SK-N-MC (cell line): ENCODE measurements at places on chromosomes 4 and X.

DNA sequence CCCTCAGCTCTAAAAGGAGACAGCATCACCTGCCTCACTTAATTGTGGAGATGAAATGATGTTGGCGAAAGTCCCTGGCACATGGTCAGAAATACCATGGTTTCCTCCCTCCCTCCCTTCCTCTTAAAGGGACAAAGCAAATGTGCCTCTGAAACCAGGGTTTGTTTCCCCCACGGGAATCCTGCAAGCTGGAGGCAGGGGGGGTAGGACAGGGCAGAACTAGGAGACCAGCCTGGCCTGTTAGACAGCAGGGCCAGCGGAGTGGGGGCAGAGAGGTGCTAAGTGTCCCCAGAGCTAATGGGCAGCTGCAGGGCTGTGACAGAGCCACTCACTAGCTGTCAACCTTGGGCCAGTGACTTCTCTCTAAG is 5.7 kb downstream of the RTL5 start:
- no peak for DNase-seq

- DNase-seq: no peak
These were observed 8.8 kb downstream of the SASH3 start for GRCh38 chrX:129788527-129788926.

GRCh38 chr4:123849495-123849894 is 452.9 kb downstream of the SPRY1 start:
- no peak for DNase-seq

GRCh38 chr4:16869594-16870245 is 28.7 kb downstream of the LDB2 start:
- no peak for DNase-seq

DNA sequence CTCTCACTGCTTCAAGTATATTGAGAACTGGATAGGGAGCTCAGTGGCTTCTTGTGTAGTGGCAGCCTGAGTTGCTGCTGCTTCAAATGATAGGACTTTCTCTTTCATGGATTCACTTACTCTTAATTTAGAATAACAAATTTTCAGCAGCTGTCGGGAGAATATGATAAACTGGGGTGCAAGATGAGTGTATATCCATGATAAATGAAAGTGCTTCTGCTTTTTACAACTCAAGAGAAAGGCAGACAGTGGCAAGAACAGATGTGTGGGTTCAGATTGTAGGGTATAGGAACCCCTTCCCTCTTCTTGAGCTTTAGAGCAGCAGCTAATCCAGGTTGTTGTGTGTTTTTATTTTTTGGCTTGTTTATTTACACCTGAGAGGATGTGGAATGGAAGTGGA is 1.0 kb downstream of the SH3BGRL start:
- DNase-seq: no peak

- DNase-seq: no peak
These were observed 84.0 kb downstream of the LPAR4 start for GRCh38 chrX:78831523-78831922.

DNA sequence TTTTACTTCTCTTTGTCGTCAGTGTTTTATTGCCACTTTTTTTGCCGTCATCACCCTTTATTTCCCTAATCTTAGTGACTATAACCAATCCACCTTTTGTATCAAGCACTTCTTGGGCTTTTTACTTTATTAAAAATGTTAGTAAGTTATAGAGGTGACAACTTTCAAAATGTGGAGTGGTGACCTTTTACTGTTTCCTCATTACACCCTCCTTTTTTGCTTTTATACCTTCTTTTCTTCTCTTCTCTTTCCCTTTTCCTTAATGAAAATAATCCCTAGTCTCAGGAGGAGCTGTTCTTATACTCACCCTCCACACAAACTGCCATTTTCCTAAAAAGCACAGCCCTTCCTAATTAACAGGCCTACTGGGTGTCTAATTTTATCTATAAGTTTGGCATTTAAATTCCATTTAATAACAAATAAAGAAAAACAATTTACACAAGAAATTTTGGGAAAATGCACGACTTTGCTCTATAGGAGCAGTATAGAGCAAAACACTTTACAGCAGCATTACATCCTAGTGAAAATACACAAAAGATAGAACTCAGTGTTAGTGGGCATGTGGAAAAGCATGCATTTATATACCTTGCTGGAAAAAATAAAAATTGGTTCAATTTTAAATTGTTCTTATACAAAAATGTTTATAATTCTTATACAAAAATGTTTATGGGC is 27.3 kb downstream of the BBS12 start:
- no peak for DNase-seq

GRCh38 chrX:48460606-48461005 is 9.5 kb downstream of the SLC38A5 start:
- no peak for DNase-seq

DNA sequence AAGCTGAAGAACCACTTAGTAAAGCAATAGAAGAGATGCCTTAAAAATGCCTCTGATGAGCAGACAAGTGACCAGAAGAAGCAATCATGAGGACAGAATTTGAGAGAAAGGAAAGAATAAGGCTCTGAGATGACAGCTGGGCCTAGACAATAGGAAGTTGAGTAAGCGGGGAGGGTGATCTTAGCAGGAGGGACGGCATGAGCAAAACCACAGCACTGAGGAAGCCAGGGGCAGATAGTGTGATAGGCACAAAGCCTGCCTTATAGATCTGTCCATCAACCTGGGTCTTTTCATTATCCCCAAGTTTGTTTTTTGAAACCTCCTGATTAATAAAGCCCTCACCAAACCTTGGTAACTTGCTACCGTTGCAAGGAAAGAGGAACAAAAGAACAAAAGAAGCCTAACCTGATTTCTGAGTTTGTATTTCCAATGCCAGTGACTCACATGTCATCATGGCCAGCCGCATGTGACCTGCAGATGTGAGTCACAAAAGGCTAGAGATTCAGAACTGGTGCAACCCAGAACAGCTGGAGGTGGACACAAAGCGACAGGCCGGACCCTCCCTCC is 55.7 kb upstream of the PPARGC1A start:
- no peak for DNase-seq

GRCh38 chrX:57918750-57919436 is 8.6 kb upstream of the ZXDA start:
- no peak for DNase-seq

GRCh38 chr4:55733932-55734331 is 85.7 kb upstream of the EXOC1L start:
- no peak for DNase-seq

- no peak for DNase-seq
These were observed 1057.9 kb downstream of the FAT4 start for GRCh38 chr4:126372634-126373033.

DNA sequence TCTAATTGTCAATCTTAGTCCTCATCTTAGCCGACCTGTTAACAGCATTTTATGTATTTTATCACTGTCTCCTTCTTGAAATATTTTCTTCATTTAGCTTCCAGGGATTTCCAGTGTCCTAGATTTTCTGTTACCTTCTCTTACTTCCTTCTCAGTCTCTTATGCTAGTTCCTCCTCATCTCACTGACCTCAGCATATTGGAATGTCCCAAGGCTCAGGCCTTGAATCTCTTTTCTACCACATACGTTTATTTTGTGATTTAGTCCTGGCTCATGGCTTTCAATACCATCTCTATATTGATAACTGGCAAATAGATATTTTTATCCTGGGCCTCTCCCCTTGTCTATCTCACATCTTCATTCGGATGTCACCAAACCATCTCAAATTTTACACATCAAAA is 61.1 kb downstream of the IQCM start:
- DNase-seq: no peak

DNA sequence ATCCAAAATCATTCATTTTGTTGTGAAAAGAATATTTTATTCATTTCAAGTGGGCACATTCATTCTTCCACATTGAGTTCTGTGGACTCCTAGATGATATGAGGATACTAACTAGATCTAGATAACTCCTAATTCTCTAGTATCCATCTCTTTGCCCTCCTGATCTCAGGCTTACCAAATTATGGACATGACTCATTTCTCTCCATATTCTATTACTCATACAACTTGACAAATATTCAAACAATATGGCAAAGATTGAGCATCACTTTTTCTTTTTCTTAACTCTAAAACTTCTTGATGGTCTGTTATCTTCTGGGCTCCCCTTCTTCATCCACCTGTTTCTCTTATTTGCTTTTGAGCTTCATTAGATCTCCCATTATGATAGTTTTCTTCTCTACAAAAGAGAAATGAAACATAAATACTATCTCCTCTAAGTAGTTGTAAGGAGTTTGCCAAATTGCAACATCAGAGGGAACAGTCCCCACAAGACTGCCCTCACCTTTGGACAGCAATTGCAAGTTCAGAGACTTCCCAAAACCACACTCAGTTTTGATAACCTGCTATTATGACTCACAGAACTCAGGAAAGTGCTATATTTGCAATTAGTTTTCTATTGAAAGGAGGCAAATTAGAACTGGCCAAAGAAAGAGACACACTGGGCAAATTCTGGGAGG is 422.9 kb downstream of the SPRY1 start:
- DNase-seq: no peak

- no peak for DNase-seq
These were observed 1565.5 kb upstream of the AGA start for GRCh38 chr4:179007755-179008154.

DNA sequence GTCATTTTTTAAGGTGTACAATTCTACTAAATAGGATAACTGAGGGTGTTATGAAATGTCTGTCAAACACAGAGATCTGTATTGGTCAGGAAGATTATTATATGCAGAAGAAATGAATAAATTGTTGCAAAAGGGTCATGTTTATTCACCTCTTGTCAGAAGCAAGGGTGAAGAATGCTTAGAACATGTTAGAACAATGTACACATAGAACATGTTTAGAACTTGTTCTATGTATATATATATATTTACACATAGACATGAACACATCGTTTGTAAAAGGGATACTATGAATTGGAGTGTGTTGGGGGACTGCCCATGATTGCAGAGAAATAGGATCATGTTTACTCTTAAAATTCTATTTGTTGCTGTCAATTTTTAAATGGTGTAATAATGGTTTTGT is 28.0 kb upstream of the TMEM150C start:
- no peak for DNase-seq

DNA sequence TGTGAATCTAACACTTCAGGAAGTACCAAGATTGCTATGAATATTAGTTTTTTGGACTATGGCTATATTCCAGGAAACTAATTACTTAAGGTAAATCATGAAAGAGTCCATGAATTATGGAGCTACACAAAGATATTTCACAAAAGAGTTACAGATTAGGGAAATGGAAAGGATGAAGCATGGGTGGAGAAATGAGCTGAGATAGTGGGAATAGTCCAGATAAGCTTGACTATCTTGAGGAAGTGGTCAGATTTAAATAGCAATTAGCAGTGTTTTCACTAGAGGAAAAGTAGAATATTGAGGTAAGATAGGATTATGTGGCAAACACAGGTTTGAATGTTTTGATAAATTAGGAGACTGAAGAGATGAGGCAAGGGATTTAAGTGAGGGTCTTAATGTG is 42.1 kb upstream of the C1GALT1C1 start:
- DNase-seq: no peak

- no peak for DNase-seq
These were observed 482.0 kb downstream of the MID1IP1 start for GRCh38 chrX:39283239-39283638.

- DNase-seq: no peak
These were observed 449.6 kb downstream of the GLUD2 start for GRCh38 chrX:121496966-121497365.

DNA sequence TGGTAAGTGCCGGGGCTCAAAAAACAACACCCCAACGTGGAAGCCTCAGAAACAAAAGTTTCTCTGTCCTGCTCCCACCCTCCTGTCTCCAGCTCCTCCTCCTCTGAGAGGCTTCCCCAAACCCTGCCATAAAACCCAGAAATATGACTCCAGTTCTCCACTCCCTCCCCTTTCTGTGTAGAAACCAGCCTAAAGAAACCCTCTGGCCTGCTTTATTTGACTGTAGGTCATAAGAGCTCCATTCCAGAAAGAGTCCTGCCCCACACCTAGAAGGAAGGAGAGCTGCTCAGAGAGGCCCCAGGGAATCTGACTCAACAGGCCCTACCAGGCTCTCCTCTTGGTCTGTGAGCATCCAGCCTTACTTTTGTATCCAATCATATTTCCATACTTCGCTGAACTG is 872 bp upstream of the S100P start:
- no peak for DNase-seq

DNA sequence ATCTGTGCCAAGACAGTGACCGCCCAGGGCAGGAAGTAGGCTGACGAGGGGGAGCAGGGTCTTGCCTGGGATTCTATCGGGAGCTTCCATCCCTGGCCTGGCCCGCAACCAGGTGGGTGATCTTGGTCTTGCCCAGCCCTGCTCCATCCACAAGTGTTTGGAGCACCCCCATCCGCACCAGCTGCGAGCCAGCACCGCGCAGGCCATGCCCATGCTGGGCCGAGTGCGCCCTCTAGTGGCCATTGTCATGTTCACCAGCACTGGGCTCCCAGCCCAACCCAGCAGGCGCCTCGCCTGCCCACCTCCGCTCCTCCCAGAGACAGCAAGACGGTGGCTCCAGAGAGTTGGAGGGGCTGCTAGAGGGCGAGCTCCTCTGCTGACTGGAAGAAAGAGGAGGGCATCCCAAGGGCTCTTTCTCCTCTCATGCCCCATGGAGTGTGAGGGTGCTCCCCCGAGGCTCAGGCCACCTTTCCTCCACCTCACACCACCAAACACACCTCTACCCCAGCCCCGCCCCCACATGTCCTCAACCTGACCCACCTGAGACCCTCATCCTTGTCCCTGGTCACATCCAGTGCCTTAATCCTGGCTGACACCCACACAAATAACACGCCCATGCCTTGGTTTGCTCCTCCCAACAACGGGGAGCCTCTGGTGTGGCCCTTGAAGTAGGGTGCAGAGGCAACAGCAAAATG is 9.8 kb upstream of the ATP2B3 start:
- peak; percentile 5 for DNase-seq

DNA sequence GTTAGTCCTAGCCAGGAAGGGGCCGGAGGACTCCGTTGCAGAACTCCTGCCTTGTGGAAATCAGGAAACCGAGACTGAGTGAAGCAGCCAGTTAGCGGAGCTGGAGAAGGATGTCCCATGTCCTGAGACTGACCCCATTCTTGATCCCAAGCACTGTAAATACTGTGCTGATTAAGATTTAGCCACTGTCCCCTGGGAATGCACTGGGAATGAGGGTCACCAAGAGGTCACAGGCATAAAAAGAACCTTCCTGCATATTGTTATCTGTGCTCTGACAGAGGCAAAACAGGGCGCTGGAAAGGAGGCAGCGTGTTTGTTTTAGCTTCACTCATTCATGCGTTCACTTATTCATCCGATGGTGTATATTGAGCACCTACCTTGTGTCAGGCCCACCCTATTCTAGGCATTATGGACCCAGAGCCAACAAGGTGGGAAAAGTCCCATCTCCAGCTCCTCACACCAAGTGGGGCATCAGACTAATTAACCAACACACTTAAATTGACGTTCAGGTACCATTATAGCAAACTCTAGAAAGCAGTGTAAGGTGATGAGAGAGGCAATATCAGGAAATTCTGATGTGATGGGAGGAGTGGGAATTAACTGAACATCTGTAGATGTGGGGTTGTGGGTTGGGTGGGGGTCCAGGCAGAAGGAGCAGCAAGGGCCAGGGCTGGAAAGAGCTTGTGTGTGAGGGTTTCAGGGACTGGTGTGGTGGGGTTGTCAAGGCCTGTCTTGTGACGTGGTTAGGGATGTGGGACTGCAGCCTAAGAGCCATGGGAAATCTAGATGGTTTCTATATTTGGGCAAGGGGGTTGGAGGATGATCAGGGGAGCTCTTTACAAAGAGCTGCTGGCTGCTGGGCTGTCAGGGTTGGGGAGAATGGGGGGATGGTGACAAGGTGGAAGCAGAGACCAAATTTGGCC is 10.6 kb upstream of the SLC2A9 start:
- DNase-seq: no peak

- DNase-seq: no peak
These were observed 190.1 kb upstream of the HS3ST1 start for GRCh38 chr4:11618666-11619282.
